GM04503 (cell line): ENCODE measurements at places on chromosomes 16 and 17.

DNA sequence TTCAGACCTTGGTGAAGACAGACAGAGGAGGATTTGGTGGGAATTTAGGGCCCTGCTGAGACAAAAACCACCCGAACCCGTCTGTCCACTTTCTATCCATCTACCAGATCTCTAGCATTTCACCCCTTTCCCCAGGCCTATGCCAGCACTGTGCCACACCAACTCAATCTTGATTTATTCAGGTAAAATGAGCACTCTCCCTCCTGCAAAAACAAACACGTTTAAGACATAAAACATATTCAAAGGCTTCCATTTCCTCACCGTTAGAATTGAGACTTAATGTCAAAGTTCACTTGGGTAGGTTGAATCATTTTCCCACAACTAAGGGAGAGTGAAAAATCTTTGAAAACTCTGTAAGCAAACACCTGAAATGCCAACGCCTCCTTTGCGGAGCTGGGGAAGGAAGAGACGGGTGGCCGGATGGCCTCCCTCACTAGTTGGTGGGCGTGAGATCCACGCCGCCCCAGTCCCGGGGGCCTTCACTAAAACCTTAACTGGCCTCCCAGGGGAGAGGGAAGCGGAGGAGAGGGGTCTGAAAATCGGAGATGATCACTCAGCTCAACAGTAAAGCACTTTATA, 862 bp downstream of the DCAKD start:
- no peak for DNase-seq

DNA sequence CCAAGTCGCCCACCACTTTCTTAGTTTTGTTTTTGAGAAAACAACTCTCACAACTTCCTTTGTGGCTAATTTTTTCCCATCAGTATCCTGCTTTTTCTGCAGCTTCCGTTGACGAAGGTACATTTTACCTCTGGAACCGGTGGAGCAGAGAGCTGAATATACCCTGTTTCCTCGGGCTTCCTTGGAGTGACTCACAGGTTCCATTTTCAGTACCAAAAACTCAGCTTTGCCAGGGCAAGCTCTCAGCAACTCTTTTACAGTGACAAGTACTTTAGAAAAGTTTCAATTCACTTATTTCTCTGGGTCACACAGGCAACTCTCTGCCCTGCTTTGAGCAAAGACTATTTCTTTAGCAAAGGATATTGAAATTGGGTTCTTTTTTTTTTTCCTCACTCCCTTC, 318.9 kb downstream of the SNX29 start:
- DNase-seq, result peak; percentile 5

DNA sequence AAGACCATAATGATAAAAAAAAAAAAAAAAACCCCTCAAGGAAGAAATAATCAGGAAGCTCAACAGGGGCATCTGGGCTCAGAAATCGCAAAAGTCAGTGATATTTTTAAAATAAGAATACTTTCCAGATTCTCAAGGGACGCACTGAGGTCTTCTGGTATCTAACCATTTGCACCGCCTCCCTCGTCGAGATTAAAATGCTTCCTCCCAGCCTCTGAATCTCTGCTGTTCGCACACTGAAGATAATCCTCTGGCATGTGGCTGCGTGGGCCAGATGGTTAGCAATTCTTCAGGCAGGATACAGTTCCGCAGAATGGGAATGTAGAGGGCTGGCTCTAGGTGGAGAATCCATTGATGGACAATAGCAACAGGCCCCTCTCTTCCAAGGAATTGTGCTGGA, 211.7 kb upstream of the CDH5 start:
- DNase-seq, result no peak

DNA sequence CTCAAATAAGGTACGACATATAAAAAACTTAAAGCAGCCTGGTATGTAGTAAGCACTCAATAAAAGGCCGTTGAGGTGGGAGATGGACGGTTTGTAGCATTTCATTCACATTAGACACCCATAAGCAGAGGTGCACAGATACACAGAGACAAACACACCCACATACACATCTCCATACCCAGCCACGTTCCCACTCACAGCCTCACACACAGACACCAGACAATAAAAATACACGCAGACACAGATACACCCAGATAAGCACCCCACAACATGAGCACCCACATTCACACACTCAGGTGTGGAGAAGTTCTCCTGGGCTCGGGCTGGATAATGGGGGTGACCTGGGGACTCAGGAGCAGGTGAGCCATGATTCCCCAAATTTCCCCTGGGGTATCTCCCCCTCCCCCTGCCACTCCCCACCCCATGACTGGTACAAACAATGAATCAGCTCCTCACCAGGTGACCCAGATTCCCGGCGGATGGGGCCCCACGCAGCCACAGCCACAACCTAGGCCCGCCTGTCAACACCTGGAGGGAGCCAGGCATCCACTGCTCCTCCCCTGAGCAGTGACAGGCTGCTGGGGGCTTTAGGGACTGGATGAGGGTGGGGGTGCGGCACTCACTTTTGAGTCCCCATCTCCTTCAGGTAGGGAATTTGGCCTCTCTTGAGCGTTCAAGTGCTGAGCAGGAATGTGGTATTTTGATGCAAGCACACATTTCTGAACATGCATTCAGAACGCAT, 2.7 kb downstream of the DLX3 start:
- no peak for DNase-seq

DNA sequence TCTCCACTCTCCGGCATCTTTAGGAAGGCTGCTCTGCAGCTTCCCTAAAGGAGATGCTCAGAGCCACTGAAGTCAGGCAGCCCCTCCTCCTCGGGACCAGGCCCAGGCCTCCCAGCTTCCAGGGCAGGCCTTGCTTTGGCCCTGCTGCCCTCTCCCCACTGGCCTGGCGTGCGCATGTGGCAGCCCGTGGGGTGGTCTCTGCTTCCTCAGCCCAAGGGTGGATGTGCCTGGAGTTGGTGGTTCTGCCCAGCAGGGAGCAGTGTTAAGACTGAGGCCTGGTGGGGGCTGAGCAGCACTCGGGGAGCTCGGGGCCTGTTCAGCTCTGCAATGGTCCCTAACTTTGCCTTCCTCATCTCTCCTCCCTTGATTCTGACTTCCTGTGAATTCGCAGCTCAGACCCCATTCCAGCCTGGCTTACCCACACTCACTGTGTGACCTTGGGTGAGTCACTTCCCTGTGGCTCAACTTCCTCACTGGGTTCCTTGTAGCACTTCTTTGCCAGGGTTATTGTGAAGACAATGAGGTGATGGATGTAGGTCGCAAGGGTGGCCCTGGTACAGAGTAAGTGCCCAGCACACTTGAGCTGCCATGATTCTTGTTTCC, 63.2 kb downstream of the NKD1 start:
- DNase-seq, result no peak

- no peak for DNase-seq
These were observed 2.0 kb downstream of the PITPNM3 start for GRCh38 chr17:6554342-6554741.

DNA sequence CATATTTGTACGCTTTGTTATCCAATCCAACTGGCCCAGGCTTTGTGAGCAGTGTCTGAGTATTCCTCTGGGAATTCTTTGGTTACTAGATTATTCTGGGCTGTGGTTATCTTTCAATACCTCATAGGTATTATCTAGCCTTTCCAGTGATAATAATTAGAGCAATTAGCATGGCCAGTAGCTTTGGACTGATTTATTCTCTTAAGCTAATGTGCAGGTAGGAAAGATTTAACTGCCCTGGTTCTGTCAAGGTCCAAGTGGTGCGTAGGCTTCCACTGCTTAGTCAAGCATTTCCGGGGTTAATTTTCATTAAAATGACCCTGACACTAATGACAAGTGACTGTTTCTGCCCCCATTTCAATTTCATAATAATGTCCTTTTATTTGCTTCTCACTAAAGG, 54.2 kb upstream of the PMFBP1 start:
- no peak for DNase-seq

GRCh38 chr17:13140750-13141149, 122.9 kb upstream of the ELAC2 start:
- no peak for DNase-seq

- DNase-seq, result no peak
These were observed 53.1 kb downstream of the ACSM2A start for GRCh38 chr16:20504418-20504817.

- no peak for DNase-seq
These were observed 41.3 kb downstream of the IRF8 start for GRCh38 chr16:85940214-85940613.

- DNase-seq, result no peak
These were observed 58.3 kb downstream of the SPACA3 start for GRCh38 chr17:33049781-33050414.

GRCh38 chr17:60817192-60817591, 139.5 kb downstream of the BCAS3 start:
- peak; percentile 89 for DNase-seq

DNA sequence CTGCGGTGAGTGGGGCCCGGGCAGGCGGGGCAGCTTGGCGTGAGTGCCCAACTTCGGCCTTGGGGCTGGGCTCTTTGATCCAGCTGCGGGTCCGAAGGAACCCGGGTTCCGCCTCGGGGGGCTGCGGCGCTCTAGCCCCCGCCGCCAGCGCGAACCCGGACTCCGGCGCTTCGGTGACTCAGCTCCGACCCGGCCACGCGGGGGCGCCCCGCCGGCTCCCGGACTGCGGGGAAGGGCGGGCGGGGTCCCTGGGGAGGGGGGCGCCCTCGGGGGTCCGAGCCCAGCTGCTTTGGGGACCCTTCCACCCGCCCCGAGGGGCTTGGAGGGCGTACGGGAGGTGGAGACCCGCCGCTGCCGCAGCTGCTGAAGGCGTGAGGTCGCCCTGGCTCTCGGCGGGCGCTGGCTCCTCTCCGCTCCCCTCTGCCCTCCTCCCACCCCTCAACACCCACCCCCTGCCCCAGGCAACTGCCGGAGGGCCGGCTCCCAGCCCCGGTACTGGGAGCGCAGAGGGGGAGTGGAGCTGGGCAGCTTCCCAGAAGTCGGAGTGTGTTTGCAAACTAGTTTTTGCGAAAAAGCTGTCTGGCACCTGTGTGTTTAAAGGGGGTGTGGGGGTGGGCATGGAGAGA, 516 bp downstream of the CPNE2 start:
- no peak for DNase-seq

DNA sequence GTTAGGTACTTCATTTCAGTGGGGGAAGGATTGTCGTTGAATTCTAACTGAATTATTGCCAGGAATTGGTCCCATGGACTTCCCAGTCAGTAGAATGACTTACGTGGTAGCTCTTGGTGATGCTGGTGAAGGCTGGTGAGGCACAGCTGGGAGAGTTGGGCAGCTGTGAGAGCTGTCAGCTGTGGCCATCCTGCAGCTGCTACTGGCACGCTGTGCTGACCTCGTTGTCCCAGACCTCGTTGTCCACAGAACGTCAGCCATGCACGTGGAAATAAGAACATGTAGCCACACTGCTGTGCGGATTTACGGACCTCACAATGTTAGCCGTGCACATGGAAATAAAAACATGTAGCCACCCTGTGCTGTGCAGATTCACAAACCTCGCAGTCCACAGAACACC, 102.3 kb downstream of the NPIPB11 start:
- DNase-seq, result no peak

GRCh38 chr17:60910415-60910814, 232.8 kb downstream of the BCAS3 start:
- no peak for DNase-seq

- DNase-seq, result no peak
These were observed 45.7 kb downstream of the CMTM4 start for GRCh38 chr16:66650707-66651473.

DNA sequence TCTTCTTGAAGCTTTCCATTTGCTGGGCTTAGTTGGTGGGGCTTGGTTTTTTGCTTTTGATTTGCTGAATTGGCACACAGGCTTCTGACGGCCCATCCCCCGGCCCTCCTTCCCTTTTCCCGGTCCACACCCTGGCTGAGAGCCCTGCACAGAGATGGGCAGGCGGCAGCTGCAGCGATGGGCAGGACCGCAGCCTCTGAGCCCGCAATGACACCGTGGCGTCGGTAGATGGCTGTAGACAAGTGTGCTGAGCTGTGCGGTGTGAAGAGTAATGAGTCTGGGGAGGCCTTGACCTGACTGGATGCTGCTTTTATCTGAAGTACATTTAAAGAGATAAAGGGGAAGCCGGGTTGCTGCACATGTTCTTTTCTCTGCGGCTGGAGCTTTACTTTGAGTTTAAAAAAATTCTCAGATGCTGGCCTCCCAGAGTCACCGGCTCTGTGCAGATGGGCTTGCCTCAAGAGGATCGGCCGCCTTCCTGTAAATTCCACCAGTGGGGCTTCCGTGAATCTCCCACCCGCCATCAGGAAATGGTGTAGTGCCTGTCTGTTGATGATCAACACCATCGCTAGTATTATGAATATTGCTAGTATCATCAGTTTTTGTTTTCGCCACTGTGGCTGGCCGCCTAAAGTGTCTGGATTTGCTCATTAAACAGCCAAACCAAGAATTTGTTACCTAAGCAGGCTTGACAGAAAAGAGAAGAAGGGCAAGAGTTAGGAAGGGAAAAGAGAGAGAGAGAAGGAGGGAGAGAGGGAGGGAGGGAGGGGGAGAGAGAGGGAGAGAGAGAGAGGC, 245.6 kb upstream of the RBFOX1 start:
- DNase-seq, result no peak

DNA sequence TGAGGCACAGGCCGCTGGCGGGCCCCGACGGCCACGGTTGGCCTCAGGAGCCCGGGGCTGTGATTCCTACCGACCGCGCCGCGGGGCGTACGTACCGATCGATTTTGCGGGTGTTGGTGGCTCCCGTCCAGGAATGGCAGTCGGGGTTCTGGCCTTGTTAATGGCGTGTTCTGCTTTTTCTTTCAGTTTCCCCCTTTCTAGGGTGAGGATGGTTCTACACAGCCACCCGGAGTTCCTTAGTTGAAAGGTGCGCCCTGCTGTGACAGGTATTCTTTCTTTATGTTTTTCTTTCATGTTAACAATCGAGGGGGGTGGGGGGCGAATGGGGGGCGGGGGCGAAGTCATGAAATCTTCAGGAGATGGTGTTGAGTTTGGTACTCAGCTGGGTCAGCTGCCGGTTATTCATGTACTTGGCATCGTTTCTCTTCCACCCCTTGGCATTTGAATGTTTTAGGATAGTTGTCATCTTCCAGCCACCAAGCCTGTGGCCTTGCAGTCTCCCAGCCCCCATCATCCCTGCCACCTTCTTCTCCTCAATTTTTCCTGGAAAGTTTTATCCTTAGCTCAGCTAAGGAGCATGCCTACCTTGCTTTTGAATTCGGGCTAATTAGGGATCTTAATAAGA, 802 bp downstream of the CYLD start:
- DNase-seq, result peak; percentile 27

GRCh38 chr16:1772908-1773702, at the start of gene MRPS34:
MRPS34 (minus strand) TSS chr16:1773134; CDS start chr16:1773119, 15 bp downstream.
- no peak for DNase-seq

DNA sequence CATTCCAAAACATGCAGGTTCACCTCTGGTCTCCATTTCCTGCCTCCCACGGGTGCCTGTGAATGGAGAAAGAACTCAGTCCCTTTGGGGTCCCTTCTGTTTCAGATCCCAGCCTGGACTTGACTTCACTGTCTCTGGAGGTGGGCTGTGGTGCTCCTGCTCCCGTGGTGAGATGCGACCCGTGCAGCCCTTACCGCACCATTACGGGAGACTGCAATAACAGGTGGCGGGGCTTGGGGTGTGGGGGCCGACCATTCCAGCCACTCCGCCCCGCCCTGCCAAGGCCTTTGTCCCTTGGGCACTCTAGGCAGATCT, 10.5 kb downstream of the LPO start:
- no peak for DNase-seq

GRCh38 chr16:55443434-55444346, 35.3 kb upstream of the MMP2 start:
- no peak for DNase-seq
